ENCODE measurements at places on chromosomes 1 and 21. TPM values are rescaled to one million over a fixed set of nuclear protein-coding genes. Genes with fewer than 3 reads are reported as not detected.

The RBP7 gene
- total RNA-seq = not detected

The PGLYRP3 gene
- not detected for total RNA-seq

The PADI4 gene
- total RNA-seq = 0.23 TPM

The DEGS1 gene
- total RNA-seq = 65.0 TPM

The SLC2A5 gene
- 2.8 TPM for total RNA-seq

The KIF26B gene
- total RNA-seq = 19.4 TPM

The DMBX1 gene
- 1.8 TPM for total RNA-seq

The GNL2 gene
- total RNA-seq = 46.1 TPM

The LGALS8 gene
- total RNA-seq = 65.5 TPM

The CACNA1E gene
- 70.8 TPM for total RNA-seq

The KIF17 gene
- total RNA-seq = 17.8 TPM

The S100PBP gene
- total RNA-seq = 59.3 TPM

The FCRL5 gene
- not detected for total RNA-seq

The FCGR2B gene
- 0.46 TPM for total RNA-seq

The MRPS21 gene
- total RNA-seq = 61.6 TPM

The TDRD10 gene
- total RNA-seq = 0.46 TPM

The MX2 gene
- total RNA-seq = 1.2 TPM

The PLA2G2F gene
- total RNA-seq = not detected

The PTGS2 gene
- 1.6 TPM for total RNA-seq

The IVL gene
- total RNA-seq = not detected

The FAM151A gene
- not detected for total RNA-seq

The PRAMEF4 gene
- not detected for total RNA-seq

The ST6GALNAC5 gene
- 58.6 TPM for total RNA-seq

The GPR52 gene
- total RNA-seq = 5.8 TPM

The CLDN17 gene
- total RNA-seq = not detected

The PAQR6 gene
- 25.6 TPM for total RNA-seq

The FAM163A gene
- total RNA-seq = 1.6 TPM

The PLEKHM2 gene
- 36.4 TPM for total RNA-seq

The IQGAP3 gene
- total RNA-seq = 3.5 TPM

The RPTN gene
- total RNA-seq = not detected

The TLCD4 gene
- 20.5 TPM for total RNA-seq

The NFASC gene
- 46.4 TPM for total RNA-seq

The ARHGEF16 gene
- total RNA-seq = 2.5 TPM

The NUP210L gene
- total RNA-seq = 0.23 TPM

The CNTN2 gene
- total RNA-seq = 37.6 TPM

The FCRL2 gene
- total RNA-seq = not detected

The SMCP gene
- not detected for total RNA-seq

The GBP6 gene
- 0.69 TPM for total RNA-seq
